Panc1 (cell line): ENCODE measurements at places on chromosomes 13 and 19.

DNA sequence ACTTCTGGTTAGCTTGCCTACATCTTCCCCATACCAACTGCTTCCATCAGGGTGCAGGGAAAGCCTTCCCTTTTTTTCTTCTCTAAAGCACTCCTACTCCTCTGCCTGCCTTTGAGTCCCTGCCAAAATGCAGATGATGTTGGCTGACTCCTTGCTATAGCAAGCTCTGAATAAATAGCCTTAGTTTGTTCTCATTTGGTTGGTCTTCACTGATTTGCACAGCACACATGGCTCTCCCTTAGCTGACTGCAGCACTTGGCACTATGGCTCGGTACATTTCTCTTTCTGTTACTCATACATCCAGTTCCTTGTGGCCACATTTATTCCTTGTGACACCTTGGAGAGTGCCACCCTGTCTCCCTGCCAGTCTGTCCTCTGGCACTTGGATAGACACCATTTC is 249.8 kb downstream of the DCLK1 start:
- no peaks in the 10 kb centered on the region for H3K36me3 ChIP-seq
- no peaks in the 10 kb centered on the region for H3K4me1 ChIP-seq
- DNase-seq: no peak

GRCh38 chr19:10321417-10321797 is 5.6 kb upstream of the FDX2 start:
- no peaks in the 10 kb centered on the region; the same call in 1 of the 2 replicates for H3K36me3 ChIP-seq
- DNase-seq: no peak
- no peak overlapping the region for H3K27ac ChIP-seq
- H3K4me3 ChIP-seq: no peak overlapping the region
- H3K27me3 ChIP-seq: no peaks in the 10 kb centered on the region
- peaks cover under 1% of the 10 kb centered on the region; the same call in 1 of the 2 replicates for H3K4me1 ChIP-seq

GRCh38 chr19:49793561-49793840 is 19.6 kb downstream of the FUZ start:
- DNase-seq: no peak
- H3K36me3 ChIP-seq: no peaks in the 10 kb centered on the region; the same call in 1 of the 2 replicates
- no peaks in the 10 kb centered on the region for H3K27me3 ChIP-seq
- H3K27ac ChIP-seq: no peak overlapping the region
- no peak overlapping the region for H3K4me3 ChIP-seq
- no peaks in the 10 kb centered on the region for H3K4me1 ChIP-seq

DNA sequence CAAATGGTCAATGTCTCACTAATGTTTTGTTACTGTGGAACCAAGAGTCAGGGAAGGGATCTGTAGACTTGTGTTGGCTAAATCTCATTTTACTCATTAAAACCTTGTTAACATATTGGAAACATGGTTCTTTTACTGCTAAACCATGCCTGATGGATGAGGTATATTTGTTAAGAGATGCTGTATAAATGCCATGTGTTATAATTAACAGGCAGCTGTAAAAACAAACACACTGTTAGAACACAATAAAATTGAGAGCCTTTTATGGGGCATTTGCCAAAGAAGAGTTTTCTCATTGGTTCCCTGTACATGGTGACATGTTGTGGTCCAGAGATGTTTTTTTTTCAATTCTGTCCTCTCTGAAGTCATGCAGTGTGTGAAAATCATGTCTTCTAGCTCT is 121.9 kb downstream of the ESD start:
- no peaks in the 10 kb centered on the region for H3K4me1 ChIP-seq
- H3K4me3 ChIP-seq: no peak overlapping the region
- no peak for DNase-seq

GRCh38 chr19:7137120-7137519 is 67.6 kb downstream of the ZNF557 start:
- no peak overlapping the region for H3K4me3 ChIP-seq
- no peak for DNase-seq
- no peaks in the 10 kb centered on the region; the same call in 1 of the 2 replicates for H3K4me1 ChIP-seq
- no peaks in the 10 kb centered on the region for H3K36me3 ChIP-seq
- no peaks in the 10 kb centered on the region for H3K27me3 ChIP-seq
- no peak overlapping the region for H3K27ac ChIP-seq
